Natural killer cell treated with Interleukin-12 subunit alpha and Interleukin-12 subunit beta and Interleukin-15 and Interleukin-18, amount 100 ng/mL, for 72 hours (primary cell): ENCODE measurements at places on chromosomes 13 and 19. TPM values are rescaled to one million over a fixed set of nuclear protein-coding genes. Genes with fewer than 3 reads are reported as not detected.

- no peak for DNase-seq
- no peaks in the 10 kb centered on the region for H3K27me3 ChIP-seq
- peak overlapping the region; percentile 62 for H3K27ac ChIP-seq
- H3K4me1 ChIP-seq, result peaks cover 40% of the 10 kb centered on the region
These were observed 2.9 kb upstream of the DCUN1D2 start for GRCh38 chr13:113493315-113493951.

GRCh38 chr13:28000567-28000966 is 12.1 kb upstream of the URAD start:
- H3K36me3 ChIP-seq, result no peaks in the 10 kb centered on the region
- no peak overlapping the region for H3K4me3 ChIP-seq
- no peak overlapping the region for H3K27ac ChIP-seq
- DNase-seq, result no peak

DNA sequence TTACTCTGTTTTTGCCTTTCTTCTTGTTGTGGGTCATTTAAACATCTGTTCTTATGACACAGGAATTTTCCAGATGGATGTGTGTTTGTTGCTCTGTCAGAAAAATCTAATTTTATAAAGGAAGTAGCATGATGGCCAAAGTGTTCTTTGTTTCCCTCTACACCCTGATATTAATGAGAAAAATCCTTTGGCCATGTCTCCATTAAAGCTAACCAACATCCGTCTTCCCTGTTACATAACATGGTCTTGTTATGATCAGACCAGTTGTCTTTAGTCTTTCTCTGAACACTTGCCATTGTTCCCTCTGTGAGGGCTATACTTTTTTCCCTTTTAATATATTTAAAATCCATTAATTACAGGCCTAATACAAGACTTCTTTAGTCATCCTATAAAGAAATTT is 142.2 kb upstream of the SPRY2 start:
- DNase-seq, result no peak
- no peak overlapping the region for H3K4me3 ChIP-seq
- no peaks in the 10 kb centered on the region for H3K36me3 ChIP-seq
- H3K27me3 ChIP-seq, result peaks cover 3% of the 10 kb centered on the region
- peaks cover 12% of the 10 kb centered on the region for H3K4me1 ChIP-seq
- no peak overlapping the region for H3K27ac ChIP-seq

GRCh38 chr13:113458253-113459065 is 5.2 kb upstream of the ADPRHL1 start:
- H3K4me3 ChIP-seq, result no peak overlapping the region
- DNase-seq, result no peak
- H3K4me1 ChIP-seq, result no peaks in the 10 kb centered on the region
- no peak overlapping the region for H3K27ac ChIP-seq
- no peaks in the 10 kb centered on the region for H3K36me3 ChIP-seq

Gene ZNF493
- total RNA-seq, result 19.4 TPM

Gene HRC
- total RNA-seq, result not detected
